Epithelial cell of prostate (primary cell): ENCODE measurements at places on chromosomes 7 and 10.

DNA sequence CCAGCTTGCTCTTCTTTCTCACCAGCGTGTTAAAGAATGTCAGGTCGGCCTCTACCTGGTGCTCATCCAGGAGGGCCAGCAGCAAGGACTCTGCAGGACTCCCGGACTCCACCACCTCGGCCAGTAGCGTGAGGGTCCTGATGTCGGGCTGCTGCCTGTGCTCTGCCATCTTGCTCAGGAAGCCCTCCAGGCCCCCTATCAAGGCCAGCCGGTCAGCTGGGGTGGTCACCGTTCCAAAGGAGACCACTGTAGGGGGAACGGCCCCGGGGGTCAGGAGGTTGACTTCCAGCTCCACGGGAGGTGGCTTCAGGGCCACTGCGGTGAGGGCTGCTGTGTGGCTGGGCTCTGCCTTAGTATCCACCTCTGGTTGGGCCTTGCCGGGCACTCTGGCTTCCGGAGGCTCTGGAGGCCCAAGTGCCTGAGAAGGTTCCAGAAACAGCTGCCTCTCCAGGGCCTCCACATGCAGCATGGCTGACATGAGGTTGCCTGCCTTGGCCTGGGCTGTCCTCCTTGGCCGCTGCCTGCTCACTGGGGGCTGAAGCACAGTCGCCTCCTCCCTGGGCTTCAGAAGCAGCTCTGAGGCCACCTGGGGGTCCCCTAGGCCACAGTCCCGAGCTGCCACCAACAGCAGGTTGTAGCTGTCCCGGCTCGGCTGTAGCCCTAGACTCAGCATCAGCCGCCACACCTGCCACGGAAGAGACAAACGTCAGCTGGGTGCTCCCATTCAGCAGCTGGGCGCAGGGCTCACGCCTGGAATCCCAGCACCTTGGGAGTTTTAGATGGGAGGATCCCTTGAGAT is 13.5 kb downstream of the PTCD1 start:
- DNase-seq = no peak

DNA sequence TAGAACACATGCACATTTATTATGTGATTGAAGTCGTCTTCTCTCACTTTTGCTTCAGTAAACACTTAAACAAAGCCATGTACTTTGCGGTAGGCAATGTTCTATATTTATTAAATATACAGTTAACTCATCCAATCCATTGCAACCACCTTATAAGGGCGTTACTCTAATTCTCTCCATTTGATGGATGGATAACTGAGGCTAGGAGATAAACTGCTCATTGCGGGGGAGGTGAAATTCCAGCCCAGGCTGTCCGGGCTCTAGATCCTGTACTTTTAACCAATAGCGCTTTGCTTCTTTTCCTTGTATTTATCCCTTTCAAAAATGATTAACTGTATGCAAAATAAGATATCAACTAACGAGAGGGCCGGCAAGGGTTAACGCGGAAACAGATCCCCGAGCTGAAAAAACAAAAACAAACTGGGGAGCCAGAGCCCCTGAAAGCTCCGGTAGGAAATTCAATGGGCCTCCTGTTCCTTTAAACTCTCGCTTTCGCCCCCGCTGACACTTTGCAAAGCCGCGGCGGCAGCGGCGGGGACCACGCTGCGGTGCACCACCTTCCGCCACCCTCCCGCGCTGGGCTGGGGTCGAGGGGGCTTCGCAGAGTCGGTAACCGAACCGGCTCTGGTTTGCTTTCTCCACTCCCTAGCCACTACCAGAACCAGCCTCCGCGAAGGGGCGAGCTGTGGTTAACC is 1.0 kb upstream of the PLXDC2 start:
- no peak for DNase-seq

GRCh38 chr7:142811154-142811737 is 40.5 kb downstream of the PRSS2 start:
- DNase-seq = no peak

GRCh38 chr7:294440-295154 is 4.6 kb downstream of the FOXL3 start:
- DNase-seq = no peak

DNA sequence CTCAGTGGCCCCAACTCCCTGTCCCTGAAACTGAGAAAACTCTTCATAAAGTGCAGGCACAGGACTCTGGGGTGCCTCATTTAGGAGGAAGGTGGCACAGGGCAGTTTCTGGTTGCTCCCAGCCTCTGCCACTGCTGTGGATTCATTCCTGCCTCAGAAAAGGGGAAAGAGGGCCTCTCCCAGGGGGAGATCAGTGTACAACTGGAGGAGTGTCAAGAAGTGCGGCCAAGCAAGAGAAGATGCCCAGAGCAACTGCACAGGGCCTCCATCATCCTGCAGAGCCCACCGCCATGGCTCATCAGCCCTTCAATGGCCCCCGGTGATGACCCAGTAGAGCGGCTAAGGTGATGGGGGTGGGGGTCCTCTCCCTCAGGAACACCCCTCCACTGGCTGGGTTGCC is 150.3 kb downstream of the PLXNA4 start:
- no peak for DNase-seq

DNA sequence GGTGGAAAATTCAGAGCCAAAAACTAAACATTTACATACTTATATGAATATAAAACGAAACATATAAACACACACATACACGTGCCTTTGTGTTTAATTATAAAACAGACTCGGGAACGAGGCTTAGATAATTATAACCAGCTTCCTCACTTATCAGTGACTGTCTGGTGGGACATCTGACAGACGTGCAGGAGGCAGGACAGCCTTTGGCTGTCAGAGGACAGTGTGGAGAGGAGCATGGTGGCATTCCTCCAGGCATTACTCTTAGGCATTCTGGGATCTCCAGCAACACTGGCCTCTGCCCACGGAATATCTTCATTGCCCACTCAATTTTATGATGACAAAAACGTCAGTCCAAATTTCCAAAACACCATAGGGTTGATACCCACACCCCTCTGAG is 262.2 kb upstream of the NFE2L3 start:
- DNase-seq = no peak

DNA sequence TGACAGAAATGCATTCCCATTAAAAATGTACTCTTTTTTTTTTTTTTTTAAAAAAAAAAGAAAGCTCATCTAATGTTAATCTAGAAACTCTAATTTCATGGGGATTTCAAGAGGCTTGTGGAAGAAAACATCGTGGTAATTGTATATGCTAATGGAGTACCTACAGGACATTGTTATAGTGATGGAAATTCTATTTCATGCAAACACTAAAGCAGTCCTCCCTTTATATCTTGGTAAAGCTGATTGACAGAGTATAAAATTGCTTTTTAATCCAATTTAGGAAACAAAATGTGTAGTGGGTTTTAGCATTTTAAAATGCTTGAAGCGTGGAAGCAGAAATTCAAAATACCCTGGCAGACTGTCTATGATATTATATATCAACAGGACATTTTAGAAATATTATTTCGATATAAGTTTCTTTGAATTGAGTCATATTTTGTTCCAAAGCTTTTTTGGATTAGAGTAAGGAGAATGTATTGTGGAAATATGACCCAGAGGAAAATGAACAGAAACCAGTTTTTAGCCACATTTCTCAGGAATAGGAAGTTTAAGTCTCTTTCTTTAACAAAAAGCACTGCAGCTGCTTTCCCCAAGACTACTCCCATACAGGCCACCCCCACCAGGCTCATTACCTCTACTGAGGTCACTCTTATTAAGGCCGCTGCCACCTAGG is 121.9 kb downstream of the WNT2 start:
- DNase-seq = no peak

- no peak for DNase-seq
Observed at GRCh38 chr7:20244334-20245120, 27.3 kb upstream of the MACC1 start.

GRCh38 chr7:44320141-44320540 is 5.3 kb downstream of the CAMK2B start:
- DNase-seq = no peak

GRCh38 chr7:142796501-142797390 is 26.0 kb downstream of the PRSS2 start:
- no peak for DNase-seq

DNA sequence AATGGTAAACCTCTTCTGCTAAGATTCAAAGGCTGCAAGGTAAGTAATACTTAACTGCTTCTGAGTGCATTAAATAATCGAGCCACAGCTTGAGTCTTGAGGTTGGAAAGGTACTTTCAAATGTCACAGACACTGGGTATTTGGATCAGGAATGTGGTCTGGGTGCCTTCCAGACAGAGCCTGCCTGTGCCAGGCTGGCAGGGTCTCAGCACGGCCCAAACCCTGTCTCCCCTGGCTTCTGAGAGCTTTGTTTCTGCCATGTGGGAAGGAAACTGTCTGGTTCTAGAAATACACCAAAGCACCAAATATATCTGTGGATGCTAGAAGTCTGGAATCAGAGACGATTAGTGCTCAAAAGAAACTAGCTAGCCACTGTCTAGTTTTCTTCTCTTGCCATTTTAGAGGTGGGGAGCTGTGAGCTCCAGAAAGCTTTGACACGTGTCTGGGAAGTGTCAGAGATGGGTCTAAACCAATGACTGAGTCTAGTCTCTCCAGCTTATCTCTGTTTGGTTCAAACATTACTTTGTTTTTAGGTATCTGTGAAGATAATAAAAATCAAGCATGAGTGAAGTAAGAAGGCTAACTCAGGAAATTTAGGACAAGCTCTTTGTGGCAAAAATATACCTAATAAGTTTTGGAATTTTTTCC is 162.8 kb downstream of the CYP26A1 start:
- no peak for DNase-seq

GRCh38 chr7:6350433-6351058 is 78.1 kb upstream of the CYTH3 start:
- no peak for DNase-seq

DNA sequence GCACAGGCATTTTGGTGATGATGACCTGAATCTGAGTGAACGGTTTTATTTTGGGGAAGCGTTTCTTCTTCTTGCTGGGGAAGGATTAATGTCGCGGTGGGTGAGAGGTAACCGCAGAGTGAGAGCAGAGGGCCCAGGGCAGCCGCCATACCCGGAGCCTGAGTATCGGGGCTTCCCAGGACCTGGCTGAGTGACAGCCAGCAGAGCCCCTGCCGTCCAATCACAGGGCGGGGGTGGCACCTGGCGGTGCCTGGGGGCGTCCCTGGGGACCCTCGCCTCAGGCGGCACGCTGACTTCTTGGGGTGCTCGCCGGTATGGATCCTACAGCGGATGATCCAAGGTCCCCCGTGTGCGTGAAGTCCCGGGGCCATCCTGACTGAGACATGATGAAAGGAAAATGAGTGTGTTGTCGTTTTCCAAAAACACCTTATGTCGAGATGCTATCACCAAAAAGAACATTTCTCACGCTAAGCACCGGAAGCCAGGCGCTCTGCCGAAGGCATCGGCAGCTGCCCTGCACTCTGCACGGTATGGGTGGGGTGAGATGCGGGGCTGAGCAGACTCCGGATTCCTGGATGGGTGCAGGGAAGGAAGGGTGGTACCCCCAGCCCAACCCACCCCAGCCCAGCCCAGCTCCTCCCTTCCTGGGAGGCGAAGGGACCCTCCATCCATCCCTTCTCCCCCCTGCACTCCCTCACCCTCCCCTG is 227.9 kb upstream of the SHH start:
- no peak for DNase-seq

DNA sequence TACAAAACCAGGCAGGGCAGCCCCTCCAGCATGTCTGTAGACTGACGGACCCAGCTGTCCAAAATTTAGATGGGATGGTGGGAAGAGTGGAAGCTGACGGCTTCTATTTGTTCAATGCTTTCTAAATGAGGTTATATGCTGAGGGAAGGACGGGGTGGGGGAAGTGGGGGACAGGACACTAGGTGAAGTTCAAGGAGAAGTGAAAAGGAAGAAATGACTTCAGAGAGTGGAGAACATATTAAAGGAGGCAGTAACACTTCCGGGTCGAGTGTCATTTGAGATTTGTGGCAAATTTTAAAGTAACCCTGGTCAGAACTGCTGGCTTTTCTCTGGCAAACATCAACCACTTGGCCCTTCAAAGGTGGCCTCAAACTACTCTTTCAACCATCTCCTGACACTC is 9.4 kb downstream of the PIP4K2A start:
- no peak for DNase-seq

GRCh38 chr10:58756130-58756719 is 243.6 kb downstream of the BICC1 start:
- no peak for DNase-seq

DNA sequence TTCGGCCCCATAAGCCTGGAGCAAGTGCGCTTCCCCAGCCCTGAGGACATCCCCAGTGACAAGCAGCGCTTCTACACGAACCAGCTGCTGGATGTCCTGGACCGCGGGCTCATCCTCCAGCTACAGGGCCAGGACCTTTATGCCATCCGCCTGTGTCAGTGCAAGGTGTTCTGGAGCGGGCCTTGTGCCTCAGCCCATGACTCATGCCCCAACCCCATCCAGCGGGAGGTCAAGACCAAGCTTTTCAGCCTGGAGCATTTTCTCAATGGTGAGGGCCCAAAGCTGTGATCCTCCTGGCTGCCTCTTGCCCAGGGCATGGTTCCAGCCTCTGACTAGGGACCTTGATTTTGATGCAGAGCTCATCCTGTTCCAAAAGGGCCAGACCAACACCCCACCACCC is 10.1 kb downstream of the IRF5 start:
- no peak for DNase-seq

- no peak for DNase-seq
Observed at GRCh38 chr10:116055252-116055916, 217.6 kb downstream of the GFRA1 start.

DNA sequence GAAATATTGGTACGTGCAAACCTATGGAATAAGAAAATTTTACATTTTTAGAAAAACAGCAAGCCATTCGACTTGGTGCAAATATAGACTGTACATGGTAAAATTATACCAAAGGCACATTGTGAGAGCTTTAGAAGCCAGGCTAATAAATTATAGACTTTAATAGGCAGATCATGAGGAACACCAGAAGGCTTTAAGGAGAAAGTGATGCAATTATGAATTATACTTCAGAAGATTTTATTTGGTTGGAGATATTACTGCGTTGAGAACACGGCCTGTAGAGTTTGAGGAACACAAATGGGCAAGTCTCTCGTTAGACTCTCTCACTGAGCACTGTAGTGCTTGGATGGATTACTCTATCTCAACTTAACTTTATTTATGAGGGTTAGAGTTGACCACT is 141.7 kb downstream of the MACC1 start:
- DNase-seq = no peak

GRCh38 chr10:88243836-88244730 is 339.0 kb downstream of the RNLS start:
- no peak for DNase-seq

- no peak for DNase-seq
Observed at GRCh38 chr10:101121654-101122031, 9.5 kb upstream of the TLX1 start.
